ENCODE measurements at places on chromosomes 2 and 18.

- no peak for DNase-seq
These were observed 169.4 kb upstream of the SIX3 start for GRCh38 chr2:44772131-44772530.

DNA sequence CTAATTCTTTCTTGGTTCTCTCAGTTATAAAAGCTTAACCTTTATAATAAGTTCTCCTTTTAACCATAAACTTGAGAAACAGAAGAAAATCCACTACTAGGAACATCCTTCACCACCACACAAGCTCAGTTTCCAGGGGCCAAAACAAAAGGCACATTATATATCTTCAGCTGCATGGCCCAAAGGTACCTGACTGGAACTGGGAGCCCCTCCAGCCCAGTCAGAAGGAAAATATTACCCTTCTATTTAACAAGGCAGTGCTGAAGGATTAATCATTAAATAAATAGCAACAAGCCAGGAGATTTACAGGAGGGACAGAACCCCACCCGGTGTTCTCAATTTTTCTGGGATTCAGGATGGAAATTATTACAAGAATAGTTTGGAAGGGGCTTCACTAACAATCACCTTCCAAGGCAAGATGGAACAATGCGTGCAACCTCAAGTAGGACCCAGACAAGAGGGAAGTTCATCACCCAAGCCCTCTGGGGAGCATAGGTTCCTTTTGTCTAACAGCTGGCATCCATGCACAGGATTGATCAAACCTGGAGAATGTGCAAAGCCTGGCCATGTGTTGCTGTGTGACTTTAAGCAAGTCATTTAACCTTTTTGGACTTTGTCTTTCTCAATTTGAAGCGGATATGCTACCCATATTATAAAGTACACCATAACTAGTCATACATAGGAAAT lies 159.6 kb upstream of the SETBP1 start:
- no peak for DNase-seq

GRCh38 chr2:102510791-102511575 lies 38.0 kb downstream of the SLC9A4 start:
- no peak for DNase-seq

GRCh38 chr2:70756128-70756527 lies 11.9 kb downstream of the ADD2 start:
- DNase-seq, result no peak

DNA sequence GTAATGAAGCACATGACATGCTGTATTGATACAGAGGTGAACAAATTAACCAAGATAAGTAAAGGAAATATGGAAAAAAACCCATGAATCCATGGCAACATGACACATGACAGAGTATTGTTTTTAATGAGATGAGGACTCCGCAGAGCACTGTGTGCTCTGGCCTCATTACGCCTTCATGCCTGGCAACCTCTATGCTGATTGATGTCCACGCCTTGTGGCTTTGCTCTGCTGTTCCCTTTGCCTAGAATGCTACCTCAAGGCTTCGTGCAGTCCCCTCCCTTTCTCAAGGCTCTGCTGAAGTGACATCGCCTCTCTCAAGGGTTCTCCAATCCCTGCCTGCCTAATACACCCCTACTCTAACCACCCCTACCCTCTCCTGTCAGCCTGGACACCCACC lies 8.4 kb downstream of the SIGLEC15 start:
- no peak for DNase-seq
